ENCODE measurements at places on chromosomes 3 and 15. TPM values are rescaled to one million over a fixed set of nuclear protein-coding genes. Genes with fewer than 3 reads are reported as not detected.

Gene ZBED2
- total RNA-seq = 0.28 TPM

Gene LMAN1L
- not detected for total RNA-seq

Gene TRH
- not detected for total RNA-seq

Gene ZMYND10
- 0.28 TPM for total RNA-seq

Gene RBMS3
- total RNA-seq = 157 TPM

Gene COL6A5
- not detected for total RNA-seq

Gene SLC28A2
- total RNA-seq = not detected

Gene MYRIP
- total RNA-seq = under 0.01 TPM

Gene KLHL25
- total RNA-seq = 3.7 TPM

Gene SLC51A
- not detected for total RNA-seq

Gene SPINK8
- total RNA-seq = not detected

Gene MESP2
- total RNA-seq = 0.57 TPM

Gene GABRR3
- 0.09 TPM for total RNA-seq

Gene RASL12
- 6.5 TPM for total RNA-seq

Gene SERPINI2
- not detected for total RNA-seq

Gene CCR9
- total RNA-seq = not detected

Gene EFCC1
- total RNA-seq = not detected

Gene SOX14
- total RNA-seq = not detected

Gene TMEM40
- not detected for total RNA-seq

Gene ZDHHC19
- total RNA-seq = not detected

Gene FBXL22
- total RNA-seq = 1.4 TPM

Gene NRG4
- total RNA-seq = not detected

Gene SRGAP3
- total RNA-seq = 6.7 TPM

Gene IDH2
- 75.5 TPM for total RNA-seq

Gene ISLR2
- 0.28 TPM for total RNA-seq
